ENCODE measurements at places on chromosomes 4 and X. TPM values are rescaled to one million over a fixed set of nuclear protein-coding genes. Genes with fewer than 3 reads are reported as not detected.
A peak's percentile ranks its signal among the peaks of the same experiment; 100 is the strongest.

Gene BST1
- total RNA-seq: 5.2 TPM

Gene SMARCAD1
- 21.6 TPM for total RNA-seq

Gene PRAF2
- total RNA-seq: 24.1 TPM

Gene TEX11
- total RNA-seq: not detected

Gene KIAA1210
- not detected for total RNA-seq

Gene DUSP9
- total RNA-seq: 0.74 TPM

Gene ZNF732
- total RNA-seq: 0.98 TPM

Gene ASMT
- not detected for total RNA-seq

DNA sequence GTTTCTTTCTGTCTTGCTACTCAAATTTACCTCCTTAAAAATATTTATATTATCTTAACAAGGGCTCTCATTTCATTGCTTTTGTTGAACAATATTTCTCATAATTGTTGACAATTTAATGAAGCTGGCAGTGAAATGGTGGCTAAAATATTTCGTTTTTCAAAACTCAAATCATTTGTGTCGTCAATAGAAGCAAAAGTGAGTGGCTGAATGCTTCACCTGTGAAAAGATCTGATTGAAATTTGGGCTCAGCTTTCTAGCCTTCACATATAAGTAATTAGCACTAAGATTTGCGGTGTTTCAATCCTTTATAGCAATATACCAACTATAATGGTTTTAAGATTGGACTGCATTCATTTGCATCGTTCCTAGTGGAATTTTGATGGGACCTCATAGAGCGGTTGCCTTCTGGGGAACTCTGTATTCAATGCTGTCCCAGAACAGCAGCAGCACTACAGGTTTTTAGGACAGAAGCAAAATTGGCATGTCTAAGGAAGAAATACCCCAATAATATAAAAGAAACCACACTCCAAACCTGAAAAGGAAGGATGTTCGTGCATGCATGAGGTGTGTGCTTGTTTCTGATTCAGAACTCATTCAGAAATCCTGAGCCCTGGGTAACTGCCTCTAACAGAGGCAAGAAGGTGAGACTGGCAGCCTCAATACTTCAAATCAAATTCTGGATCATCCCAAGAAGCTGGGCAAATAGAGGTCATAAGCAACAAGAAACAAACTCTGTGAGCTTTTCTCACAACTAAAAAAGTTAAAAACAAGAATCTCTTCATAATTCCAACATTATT lies 2.5 kb downstream of the CXCL1 start:
- no peaks in the 10 kb centered on the region for H3K27me3 ChIP-seq
- DNase-seq: no peak

DNA sequence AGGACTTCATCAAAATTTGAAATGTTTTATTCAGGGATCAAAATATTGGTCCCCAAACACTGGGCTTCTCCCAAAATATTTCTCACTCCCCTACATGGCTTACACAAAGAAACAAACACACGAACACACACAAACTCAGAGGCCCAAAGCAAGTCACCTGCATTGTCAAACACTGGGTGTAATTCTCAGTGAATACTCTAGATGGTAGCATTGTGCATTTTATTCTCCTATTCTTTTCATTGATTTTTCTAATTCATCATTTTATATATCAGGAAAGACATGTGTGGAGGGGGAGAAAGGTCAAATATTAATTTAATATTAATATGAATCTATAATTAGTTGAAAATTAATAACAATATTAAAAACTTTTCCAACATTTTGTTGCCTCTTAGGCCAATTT lies 72.3 kb upstream of the TNMD start:
- no peak overlapping the region for H3K4me3 ChIP-seq
- H3K27ac ChIP-seq: no peak overlapping the region
- H3K4me1 ChIP-seq: no peaks in the 10 kb centered on the region
- H3K27me3 ChIP-seq: no peaks in the 10 kb centered on the region

DNA sequence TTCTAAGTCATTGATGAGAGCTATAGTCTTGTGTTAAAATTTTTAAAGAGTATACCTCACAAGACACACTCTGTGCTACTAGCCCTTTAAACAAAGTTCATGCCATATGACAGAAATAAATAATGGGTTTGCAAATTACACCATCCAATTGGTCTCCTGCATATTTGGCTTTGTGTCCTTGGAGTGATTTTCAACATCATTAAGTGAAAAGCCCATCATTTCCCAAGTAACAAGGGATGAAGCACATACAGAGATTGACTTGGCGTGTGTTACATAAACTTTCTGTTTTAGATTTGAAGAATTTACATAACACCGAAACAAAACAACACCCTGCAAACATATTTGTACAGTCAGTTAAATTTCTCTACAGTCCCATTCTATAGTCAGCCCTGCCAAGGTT lies 216.9 kb upstream of the NEIL3 start:
- no peak for DNase-seq
- no peaks in the 10 kb centered on the region for H3K36me3 ChIP-seq
- H3K27ac ChIP-seq: no peak overlapping the region
- H3K4me3 ChIP-seq: no peak overlapping the region

- H3K36me3 ChIP-seq: no peaks in the 10 kb centered on the region
- no peak for DNase-seq
- no peaks in the 10 kb centered on the region for H3K27me3 ChIP-seq
- no peak overlapping the region for H3K27ac ChIP-seq
- no peaks in the 10 kb centered on the region for H3K4me1 ChIP-seq
Observed at GRCh38 chrX:149121206-149121920, 383.7 kb downstream of the IDS start.

DNA sequence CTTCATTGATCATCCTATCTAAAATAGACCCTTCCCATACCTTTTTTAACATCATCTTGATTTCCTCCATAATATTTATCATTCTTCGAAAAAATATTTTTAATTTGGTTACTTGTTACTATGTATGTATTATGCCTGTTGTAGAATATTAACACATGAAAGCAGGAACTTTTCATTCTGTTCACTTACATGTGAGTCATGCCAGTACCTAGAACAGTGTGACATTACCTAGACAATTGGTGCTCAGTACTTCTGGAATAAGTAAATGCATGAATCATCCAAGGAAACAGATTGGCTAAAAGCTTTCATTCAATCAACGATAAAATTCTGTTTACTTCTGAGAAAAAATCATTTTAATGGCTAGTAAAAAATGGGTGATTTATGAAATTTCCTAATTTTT lies 76.4 kb downstream of the CXXC4 start:
- H3K36me3 ChIP-seq: no peaks in the 10 kb centered on the region
- H3K4me1 ChIP-seq: peaks cover 6% of the 10 kb centered on the region
- no peak overlapping the region for H3K27ac ChIP-seq
- no peak overlapping the region for H3K4me3 ChIP-seq

DNA sequence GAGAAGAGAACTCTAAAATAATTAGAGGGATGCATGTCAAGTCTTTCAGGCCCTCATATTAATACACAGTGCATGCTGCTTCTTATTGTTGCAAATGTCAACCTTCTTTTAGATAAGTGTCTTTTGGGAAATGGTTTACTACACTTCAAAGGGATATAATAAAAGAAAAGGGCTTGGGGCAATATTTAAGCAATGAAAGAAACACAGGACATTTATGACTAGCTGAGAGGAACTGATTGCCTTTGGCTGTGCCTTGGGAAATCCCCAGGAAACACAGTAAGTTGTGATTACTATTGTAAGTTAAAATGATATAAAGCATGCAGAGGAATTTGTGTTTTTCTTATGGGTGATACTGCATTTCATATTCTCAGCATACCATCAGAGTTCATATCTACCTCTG lies 1036.2 kb upstream of the GRID2 start:
- no peaks in the 10 kb centered on the region for H3K36me3 ChIP-seq
- no peak for DNase-seq
- no peaks in the 10 kb centered on the region for H3K27me3 ChIP-seq
- H3K27ac ChIP-seq: no peak overlapping the region

DNA sequence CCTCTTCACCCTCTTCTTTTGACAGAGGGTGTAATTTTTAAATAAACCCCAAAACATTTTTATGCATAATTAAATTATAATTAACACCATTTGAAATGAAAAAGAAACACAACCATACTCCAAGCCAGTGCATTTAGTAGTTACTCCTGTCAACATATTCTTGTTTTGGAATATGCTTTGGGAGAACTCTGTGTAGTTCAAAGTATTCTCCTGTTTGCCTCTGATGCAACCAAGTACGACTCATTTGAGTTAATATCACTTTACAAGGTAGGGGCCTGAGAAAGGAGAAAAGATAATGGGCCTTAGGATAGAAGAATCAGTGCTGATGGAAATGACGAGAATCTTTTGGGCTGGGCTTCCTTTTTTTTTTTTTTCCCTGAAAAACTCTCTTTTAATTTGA lies 2.7 kb downstream of the PTPN13 start:
- no peaks in the 10 kb centered on the region for H3K27me3 ChIP-seq
- no peaks in the 10 kb centered on the region for H3K36me3 ChIP-seq
- H3K4me3 ChIP-seq: no peak overlapping the region
- peak overlapping the region; percentile 98 for H3K27ac ChIP-seq
- peaks cover 63% of the 10 kb centered on the region for H3K4me1 ChIP-seq

DNA sequence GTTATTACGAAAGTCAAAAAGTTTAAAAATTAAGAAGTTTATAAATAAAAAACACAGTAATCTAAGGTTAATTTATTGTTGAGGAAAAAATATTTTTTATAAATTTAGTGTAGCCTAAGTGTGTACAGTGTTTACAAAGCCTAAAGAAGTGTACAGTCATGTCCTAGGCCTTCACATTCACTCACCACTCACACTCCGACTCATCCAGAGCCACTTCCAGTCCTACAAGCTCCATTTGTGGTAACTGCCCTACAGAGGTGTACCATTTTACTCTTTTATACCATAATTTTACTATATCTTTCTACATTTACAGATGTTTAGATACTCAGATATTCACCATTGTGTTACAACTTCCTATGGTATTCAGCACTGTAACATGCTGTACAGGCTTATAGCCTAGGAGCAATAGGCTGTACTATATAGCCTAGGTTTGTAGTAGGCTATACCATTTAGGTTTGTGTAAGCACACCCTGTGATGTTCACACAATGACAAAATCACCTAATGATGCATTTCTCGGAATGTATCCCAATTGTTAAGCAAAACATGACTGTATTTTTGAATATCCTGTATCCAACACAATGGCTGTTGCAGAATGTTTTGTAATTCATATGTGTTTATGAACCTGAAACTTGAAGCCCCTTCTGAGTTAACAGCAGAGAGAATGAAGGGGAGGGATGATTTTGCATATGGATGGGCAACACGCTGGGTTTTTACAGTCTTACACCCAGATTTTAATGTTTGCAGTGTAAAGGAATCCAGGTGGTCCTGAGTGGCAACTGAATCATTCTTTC lies 3.1 kb downstream of the PPBP start:
- H3K4me3 ChIP-seq: no peak overlapping the region
- no peak overlapping the region for H3K27ac ChIP-seq
- DNase-seq: no peak
- no peaks in the 10 kb centered on the region for H3K27me3 ChIP-seq
- H3K4me1 ChIP-seq: no peaks in the 10 kb centered on the region
- no peaks in the 10 kb centered on the region for H3K36me3 ChIP-seq

GRCh38 chr4:19580095-19580494 lies 671.6 kb upstream of the SLIT2 start:
- no peaks in the 10 kb centered on the region for H3K36me3 ChIP-seq
- DNase-seq: no peak
- H3K27ac ChIP-seq: no peak overlapping the region
- H3K4me3 ChIP-seq: no peak overlapping the region
- H3K27me3 ChIP-seq: no peaks in the 10 kb centered on the region

DNA sequence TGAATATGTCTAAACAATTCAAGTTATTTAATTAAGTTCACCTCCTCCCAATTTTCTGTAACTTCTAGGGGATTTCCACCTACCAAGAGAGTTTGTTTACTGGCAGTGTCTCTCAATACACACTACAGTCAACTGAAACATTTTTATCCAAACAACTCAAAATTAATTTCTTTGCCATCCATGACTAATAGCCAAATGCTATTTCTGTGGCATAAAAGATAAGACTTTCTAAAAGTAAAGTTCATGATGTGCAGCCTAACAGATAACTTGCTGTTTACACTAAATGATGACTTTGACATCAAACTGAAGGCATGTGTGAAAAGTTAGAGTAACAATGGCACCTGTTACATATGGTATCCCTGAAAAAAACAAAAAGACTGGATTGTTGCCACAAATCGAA lies 7.3 kb downstream of the TAB3 start:
- DNase-seq: no peak
- H3K36me3 ChIP-seq: no peaks in the 10 kb centered on the region
- H3K4me1 ChIP-seq: no peaks in the 10 kb centered on the region
- H3K4me3 ChIP-seq: no peak overlapping the region

GRCh38 chrX:151896734-151897474 lies 15.8 kb upstream of the MAGEA4 start:
- H3K27me3 ChIP-seq: no peaks in the 10 kb centered on the region
- no peaks in the 10 kb centered on the region for H3K4me1 ChIP-seq
- no peak overlapping the region for H3K27ac ChIP-seq
- H3K36me3 ChIP-seq: no peaks in the 10 kb centered on the region
